ENCODE measurements at places on chromosomes 13 and 19.

DNA sequence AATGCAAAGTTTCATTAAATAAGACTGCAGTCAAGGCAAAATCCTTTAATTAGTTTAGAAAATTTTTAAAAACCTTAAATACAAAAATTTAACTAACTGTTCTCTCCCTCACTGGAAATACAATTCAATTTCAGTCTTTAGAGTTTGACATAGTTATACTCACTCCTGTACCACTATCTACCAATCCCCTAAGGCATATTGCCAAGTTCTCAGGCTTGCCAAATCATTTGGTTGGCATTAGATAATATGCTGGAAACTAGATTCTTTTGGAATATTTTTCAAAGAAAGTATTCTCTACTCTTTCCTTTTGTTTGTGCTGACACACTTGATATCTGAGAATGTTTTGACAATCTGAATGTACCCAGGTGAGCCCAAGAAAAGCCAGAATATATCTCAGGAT, 77.2 kb downstream of the TSC22D1 start:
- DNase-seq = no peak

DNA sequence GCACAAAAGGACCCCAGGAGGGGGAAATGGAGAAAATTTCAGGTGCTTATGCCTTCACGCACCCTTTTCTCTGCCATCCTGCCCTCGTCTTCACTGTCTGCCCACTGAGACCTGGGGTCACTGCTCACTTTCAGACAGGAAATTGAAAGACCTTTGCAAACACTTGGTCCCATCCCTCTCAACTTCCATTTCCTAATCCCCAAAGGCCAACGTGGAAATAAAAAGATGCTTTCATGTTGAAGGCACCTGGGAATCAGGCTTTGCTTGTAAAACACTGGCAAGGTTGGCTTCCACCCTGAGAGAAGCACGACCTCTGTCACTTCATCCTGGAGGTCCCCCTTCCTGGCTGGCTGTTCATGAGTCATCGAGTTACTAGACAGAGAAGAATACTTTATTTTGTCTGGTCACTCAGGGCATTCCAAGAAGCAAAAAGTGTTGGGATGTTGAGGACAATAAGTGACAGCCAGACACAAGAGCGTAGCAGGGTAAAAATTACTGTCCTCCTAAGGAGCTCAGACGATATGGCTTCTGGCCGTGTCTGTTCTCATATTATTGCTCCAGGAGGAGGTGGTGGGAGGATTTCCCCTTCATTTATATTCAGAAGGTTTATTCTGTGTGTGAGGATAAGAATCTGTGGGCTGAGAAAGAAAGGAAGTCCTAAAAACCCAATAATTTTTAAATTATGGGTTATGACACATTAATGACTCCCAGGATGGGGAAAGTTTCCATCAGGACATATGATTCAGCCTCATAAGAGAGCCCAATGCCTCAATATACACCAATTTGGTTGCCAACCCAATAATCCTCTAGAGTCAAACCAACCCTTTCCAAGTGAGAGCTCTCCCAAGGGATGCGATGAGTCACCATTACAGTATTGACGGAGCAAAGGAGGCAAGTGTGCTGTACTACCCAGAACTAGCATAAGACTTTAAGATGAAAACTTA, 409.0 kb downstream of the COG6 start:
- peak; percentile 71 for DNase-seq

GRCh38 chr19:41540041-41540695, 35.8 kb upstream of the CEACAM21 start:
- DNase-seq = no peak

DNA sequence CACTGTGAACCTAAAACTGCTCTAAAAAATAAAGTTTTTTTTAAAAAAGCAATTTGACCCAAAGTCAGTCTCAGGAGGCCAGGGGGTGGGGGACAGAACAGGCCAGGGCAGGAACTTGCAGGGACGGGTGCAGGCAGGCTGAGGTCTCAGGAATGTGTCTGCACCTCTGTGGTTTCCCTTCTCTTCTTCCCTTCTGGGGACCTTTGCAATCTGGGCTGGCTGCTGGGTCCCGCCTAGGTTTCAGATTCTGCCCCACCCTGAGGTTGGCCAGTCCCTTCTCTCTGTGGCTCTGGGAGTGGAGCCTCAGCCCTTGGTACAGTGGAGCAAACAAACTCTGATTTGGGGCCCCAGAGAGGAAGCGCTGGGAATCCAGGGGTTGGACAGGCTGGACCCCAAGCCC, 5.3 kb upstream of the F2RL3 start:
- no peak for DNase-seq

GRCh38 chr13:76816394-76816793, 69.8 kb downstream of the KCTD12 start:
- DNase-seq = no peak

Data from ELR (cell line).